ENCODE measurements at places on chromosomes 4 and X. TPM values are rescaled to one million over a fixed set of nuclear protein-coding genes. Genes with fewer than 3 reads are reported as not detected.

BCOR gene
- 17.9 TPM for total RNA-seq

ATP5ME gene
- 635 TPM for total RNA-seq

DNA sequence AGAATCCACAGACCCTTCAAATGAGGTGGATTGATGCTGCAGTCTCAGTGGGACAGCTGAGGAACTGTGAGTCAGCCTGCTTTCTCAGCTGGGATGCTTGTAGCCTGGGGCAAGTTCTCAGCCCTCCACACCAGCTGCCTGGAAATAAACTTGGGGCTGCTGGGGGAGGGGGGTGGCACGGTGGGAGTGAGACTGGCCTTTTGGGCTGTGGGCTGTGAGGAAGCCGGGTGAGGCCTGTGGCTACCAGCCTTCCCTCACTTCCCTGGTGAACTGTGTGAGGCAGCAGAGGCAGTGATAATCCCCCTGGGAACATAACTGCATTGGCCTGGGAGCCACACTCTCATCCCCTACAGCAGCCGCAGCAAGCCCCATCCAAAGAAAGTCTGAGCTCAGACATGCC is 114.5 kb upstream of the GUCY1A1 start:
- no peak overlapping the region for H3K4me3 ChIP-seq
- H3K27ac ChIP-seq: no peak overlapping the region
- no peaks in the 10 kb centered on the region for H3K27me3 ChIP-seq
- DNase-seq: no peak
- H3K4me1 ChIP-seq: no peaks in the 10 kb centered on the region

- H3K27ac ChIP-seq: no peak overlapping the region
- H3K27me3 ChIP-seq: no peaks in the 10 kb centered on the region
- H3K4me1 ChIP-seq: no peaks in the 10 kb centered on the region
- no peak for DNase-seq
These were observed 281.4 kb downstream of the GPM6A start for GRCh38 chr4:175530655-175531054.

Data from heart left ventricle (tissue), 16 donors.